ENCODE measurements at places on chromosomes 1 and 21. TPM values are rescaled to one million over a fixed set of nuclear protein-coding genes. Genes with fewer than 3 reads are reported as not detected.

DNA sequence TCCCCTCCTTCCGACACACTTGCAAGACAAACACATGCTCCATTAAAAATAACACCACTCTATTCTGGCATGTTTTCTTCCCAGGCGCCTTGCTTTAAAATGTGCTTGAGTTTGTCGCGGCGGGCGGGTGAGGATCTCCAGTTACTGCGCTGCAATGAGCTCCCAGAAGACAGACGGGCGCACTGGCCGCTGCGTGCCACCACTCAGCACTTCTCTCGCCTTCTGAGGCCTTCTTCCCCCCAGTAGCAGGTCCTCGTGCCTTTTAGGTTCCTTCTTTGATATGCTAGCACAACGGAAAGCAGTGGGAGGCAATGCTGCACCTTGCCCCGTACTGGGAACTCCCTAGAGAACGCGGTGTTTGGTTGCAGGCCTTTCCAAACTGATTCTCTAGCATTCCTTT lies 279.5 kb upstream of the NR5A2 start:
- no peak for DNase-seq

- no peak for DNase-seq
Observed at GRCh38 chr1:46173361-46173856, 1.5 kb upstream of the TSPAN1 start.

The MEF2D gene
- total RNA-seq, result 64.7 TPM

DNA sequence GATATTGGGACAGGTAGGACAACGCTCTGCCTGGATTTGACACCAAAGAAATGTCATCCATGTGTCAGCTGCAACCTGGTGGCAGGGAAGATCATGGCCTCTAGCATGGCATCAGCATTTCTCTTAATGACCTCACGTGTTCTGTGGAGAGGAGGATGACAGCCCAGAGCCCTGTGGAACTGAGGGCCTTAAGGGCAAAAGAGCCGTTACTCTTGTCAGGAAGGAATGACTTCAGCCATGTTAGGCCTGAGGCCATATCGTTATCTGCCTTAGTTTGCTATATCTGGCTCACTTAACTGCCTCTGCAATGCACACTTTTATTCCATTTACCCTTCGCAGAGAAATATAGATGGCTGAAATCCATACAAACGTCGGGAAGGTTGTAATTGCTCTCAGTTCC lies 83.2 kb upstream of the PBX1 start:
- DNase-seq, result no peak

DNA sequence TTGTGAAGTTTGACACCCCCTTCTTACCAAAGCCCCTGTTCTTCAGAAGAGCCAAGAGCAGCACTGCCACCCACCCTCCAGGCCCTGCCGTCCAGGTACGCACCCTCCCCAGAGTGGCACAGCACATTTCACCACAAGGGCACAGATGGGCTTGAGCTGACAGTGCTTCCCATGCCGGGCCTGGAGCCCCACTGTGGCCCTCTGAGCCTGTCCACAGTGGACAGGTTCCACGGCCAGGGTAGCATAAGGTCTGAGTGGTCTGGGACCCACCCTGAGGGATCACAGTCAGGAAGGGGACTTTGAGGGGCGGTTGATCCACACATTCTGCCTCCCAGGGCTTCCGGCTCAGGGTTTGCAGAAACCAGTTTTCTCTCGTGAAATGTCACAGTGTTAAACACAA lies 28.6 kb upstream of the PDXK start:
- DNase-seq, result no peak
